ENCODE measurements at places on chromosomes 5 and 9.

DNA sequence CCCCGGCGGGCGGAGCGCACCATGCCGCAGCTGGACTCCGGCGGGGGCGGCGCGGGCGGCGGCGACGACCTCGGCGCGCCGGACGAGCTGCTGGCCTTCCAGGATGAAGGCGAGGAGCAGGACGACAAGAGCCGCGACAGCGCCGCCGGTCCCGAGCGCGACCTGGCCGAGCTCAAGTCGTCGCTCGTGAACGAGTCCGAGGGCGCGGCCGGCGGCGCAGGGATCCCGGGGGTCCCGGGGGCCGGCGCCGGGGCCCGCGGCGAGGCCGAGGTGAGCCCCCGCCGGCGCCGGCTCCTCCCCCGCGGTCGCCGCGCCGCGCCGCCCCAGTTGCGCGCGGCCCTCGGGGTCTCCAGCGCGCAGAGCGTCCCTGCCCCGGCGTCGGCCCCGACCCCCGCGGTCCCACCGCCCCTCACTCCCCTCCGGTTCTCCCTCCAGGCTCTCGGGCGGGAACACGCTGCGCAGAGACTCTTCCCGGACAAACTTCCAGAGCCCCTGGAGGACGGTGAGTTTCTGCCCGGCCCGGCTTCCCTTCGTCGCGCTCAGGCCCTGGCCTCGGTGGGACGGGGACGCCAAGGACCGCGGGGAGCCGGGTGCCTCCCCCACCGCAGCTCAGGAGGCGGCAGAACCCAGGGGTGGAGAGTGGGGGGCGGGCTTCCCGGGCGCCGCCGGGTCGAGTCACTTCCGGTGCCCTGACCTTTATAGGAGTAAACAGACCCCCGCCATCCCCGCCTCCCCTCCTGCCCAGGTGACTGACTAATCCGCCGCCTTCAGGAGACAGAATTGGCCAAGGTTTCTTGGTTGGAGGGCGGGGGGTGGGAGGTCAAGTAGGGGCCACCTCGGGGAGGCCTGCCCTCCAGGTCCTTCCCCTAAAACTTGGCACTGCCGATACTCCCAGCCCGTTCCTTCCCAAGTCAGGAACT, 665 bp downstream of the TCF7 start:
- DNase-seq = peak; percentile 74

- DNase-seq = no peak
Measured at GRCh38 chr9:135139366-135139959, 52.0 kb downstream of the OLFM1 start.

- DNase-seq = no peak
Measured at GRCh38 chr9:29511680-29512079, 1938.4 kb upstream of the C9orf72 start.

GRCh38 chr9:96064826-96065481, 189.5 kb downstream of the ERCC6L2 start:
- no peak for DNase-seq

GRCh38 chr9:135332979-135333748, 146.4 kb upstream of the PPP1R26 start:
- no peak for DNase-seq

GRCh38 chr9:2257248-2257929, 242.2 kb downstream of the SMARCA2 start:
- no peak for DNase-seq

DNA sequence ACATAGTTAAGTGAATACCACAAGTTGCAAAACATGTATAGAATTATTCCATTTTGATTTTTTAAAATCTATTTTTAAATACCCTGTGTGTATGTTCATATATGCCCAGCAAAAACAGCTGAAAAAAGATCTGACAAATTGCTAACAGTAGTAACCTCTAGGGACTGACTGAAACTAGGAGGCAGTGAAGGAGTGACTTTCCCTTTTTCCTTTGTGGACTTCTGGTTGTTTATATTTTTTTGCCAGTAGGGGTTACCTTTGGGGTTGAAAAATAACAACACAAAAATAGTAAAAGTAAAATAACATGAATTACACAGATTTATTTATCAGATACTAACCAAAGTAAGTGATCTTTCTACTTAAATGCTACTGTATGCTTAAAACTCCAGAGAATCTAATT, 2.9 kb downstream of the MEGF9 start:
- DNase-seq = no peak

- DNase-seq = no peak
Measured at GRCh38 chr5:152514827-152515397, 109.8 kb upstream of the NMUR2 start.

GRCh38 chr5:141359790-141360426, at the start of gene PCDHGB2:
Gene PCDHGB2 (plus strand): TSS chr5:141359994. CDS start chr5:141360136, 142 bp downstream.
- no peak for DNase-seq

DNA sequence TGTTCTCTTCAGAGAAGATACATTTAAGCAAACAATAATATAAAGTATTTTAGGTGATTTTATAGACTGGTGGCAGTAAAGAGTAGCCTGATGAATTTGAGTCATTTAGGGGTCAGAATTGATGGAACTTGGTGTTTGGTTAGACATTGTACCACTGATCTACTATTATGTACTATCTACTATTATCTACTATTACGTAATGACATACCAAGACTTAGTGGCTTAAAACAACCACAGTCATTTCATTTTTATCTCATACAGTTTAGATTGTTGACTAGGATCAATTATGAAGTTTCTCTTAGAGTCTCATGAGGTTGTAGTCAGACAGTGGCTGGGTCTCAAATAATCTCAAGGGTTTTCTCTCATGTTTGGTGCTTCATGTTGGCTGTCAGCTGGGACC, 54.0 kb downstream of the PPIP5K2 start:
- DNase-seq = no peak

DNA sequence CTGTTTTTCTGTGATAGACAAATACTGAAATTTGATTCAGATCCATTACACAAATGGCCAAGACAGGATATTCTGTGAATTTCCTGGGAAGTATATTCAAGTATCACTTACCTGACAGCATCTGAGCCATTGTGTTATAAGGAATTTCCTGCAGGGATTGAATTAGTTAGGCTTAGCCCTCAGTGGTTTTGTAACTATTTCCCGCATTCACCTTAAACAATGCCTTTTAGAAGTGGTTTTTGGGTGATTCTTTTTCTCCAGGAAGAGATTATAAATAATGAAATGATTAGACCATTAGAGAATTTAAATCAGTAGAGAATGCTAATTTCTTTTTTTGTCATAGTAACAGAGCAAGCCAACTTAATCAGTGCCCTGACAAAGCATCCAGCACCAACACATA, 30.6 kb downstream of the ITGA1 start:
- DNase-seq = no peak

- no peak for DNase-seq
Measured at GRCh38 chr9:17509151-17509550, 69.7 kb upstream of the SH3GL2 start.

- no peak for DNase-seq
Measured at GRCh38 chr5:81630684-81631083, 120.2 kb downstream of the SSBP2 start.

DNA sequence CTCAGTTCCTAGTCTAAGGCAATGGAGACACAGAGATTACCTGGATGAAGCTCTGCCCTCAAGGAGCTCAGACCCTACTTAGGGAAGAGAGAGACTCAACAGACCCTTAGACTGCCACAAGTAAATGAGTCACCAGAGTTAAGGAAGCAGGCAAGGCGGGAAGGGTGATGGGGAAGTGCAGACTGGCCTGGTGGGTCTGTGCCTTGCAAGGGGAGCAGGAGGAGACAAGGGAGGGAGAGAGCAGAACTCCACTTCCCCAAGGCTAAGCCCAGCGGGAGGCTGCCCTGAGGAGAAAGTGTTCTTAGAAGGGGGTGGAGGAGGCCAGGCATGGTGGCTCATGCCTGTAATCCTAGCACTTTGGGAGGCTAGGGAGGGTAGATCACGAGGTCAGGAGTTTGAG, 83.7 kb downstream of the HRH2 start:
- no peak for DNase-seq

- DNase-seq = no peak
Measured at GRCh38 chr5:179806250-179807048, at the start of gene MGAT4B. Gene MGAT4B (minus strand): TSS chr5:179806866. CDS start chr5:179806583, 283 bp downstream.

DNA sequence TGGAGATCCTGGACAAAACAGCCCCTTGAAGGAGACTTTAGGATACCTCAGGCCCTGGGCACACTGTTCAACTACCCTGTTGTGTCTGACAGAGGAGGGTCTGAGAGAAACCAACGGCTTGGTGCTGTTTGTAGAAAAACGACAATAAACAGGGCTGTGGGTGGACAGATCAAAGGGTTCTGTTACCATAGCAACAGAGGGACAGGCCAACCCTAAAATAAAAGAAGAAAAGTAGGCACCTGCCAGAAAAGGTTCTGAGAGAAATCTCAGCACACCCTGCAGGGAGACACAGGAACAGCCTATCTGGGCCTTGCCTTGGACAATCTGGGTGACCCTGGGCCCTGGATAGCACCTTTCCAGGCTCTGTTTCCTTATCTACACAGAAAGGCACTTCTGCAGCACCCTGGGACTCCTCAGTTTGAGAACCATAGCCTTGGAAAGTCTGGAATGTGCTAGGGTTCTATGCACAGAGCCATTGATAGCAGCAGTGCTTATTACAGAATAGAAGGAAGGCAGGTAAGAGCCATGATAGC, 104.8 kb upstream of the TBC1D2 start:
- no peak for DNase-seq

DNA sequence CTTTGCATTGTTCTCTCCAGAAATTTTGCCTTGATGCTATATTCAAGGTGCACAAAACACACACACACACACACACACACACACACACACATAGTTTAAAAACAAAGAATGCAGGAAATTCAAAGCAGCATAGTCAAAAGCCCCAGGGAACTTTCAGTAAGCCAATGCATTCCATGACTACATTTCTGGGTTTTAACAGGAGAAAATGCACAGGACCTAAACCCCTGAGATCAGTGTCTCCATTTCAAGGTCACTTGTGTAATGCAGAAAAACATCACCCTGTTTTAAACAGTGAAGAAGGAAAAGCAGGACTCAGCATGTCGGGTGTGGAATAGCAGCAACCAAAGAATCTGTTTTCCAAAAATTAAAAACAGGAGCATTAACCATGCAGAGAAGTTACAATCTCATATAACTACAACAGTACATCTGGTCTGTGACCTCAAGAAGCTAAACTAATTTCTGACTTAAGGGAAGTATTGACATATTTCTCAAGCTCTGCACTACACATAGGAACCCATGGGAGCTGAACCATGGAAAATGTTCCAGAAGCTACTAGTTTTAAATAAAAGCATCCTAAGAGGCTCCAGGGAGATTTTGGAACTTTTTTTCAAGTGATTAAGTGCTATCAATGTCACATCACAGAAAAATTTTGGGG, 296.7 kb downstream of the HINT1 start:
- no peak for DNase-seq

DNA sequence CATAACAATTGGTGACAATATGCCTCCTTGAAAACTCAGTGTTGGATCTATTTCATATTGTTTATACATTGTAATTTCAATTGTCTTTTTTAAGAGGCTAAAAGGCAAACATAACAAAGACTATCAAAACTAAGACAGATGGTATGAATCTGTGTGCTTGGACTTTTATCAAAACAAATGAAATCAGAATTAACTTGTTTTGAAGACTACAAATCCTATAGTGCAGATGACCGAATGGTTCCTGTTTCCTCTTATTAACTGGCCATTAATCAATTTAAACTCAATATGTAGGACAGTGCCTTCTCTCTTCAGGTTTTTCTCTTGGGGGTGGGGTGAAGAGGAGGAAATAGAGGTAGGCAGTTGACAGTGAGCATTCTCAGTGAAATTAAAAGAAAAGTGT, 366.9 kb upstream of the GRAMD2B start:
- DNase-seq = no peak

DNA sequence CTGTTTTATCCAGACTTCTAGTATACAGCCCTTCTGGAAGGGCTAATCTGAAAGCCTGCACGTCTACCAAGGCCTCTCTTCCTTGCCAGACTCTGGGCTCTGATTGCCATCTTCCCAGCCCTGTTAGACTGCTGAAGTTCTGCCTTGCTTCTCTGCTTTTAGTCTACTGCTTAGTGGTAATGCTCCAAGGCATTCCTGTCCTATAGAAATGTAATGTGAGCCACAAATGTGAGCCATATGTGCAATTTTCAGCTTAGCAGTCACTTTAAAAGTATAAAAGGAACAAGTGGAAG, 32.1 kb downstream of the WNK2 start:
- DNase-seq = no peak

GRCh38 chr5:55232271-55232984, 980 bp downstream of the CCNO start:
- DNase-seq = no peak

- DNase-seq = no peak
Measured at GRCh38 chr5:179833056-179833708, 12.5 kb downstream of the SQSTM1 start.

- no peak for DNase-seq
Measured at GRCh38 chr5:78627175-78627574, 21.4 kb downstream of the LHFPL2 start.

DNA sequence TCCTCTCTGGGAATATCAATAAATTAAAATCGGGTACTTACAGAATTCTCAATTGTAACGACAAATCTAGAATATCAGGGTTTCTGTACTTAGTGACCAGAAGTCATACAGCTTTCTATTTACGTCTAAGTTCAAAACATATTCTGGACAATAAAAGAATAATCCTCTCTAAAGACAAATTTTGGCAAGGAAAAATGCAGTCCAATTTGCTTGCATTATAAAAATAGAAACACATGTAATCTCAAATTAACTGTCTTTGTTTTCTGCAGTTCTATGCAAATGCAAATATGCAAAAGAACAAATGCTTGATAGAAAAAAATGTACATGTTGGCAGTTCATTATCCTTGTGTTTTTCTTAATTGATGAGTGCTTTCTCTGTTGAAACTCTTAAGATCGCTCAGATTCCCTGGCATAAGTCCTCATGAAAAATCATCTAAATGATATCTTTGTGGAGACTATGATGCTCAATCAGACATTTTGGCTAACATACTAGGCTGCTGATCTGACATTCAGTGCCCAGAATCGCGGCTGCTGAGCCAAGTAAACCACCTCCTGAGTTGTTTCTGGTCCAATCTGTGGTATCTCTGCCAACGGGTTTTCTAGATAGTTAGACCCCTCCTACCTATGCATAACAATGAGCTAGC, 990.1 kb upstream of the C9orf72 start:
- DNase-seq = no peak

DNA sequence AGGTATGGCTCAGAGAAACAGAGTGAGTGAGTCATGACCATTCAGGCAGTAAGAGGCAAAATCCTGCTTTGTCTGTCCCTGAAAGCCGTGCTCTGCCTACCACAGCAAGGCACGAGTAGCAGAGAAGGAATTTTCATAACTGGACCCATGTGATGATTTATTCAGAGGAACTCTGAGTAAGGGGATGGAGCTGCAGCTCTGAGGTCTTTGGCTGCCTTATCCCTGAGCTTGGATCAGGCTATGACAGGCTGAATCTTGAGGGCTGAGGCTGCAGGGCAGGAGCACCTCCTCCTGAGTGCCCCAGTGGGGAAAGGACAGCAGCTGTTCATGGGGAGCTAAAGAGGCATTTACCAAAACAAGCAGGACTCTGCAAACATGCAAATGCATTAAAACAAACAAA, 183.4 kb downstream of the PAPPA start:
- DNase-seq = no peak

- no peak for DNase-seq
Measured at GRCh38 chr5:119902593-119902992, 273.2 kb downstream of the FAM170A start.

- DNase-seq = no peak
Measured at GRCh38 chr5:176742246-176743105, 67.9 kb upstream of the UNC5A start.

GRCh38 chr9:89512382-89512781, 14.5 kb upstream of the SEMA4D start:
- no peak for DNase-seq

- DNase-seq = no peak
Measured at GRCh38 chr9:125635888-125636287, 71.1 kb downstream of the MAPKAP1 start.

- DNase-seq = no peak
Measured at GRCh38 chr9:72675586-72675985, 154.2 kb downstream of the TMC1 start.
